Stimulated activated CD4-positive, alpha-beta T cell treated with anti-CD3 and anti-CD28 coated beads, Interleukin-1b, Interleukin-23, amount 100 ng/mL, for 1 hour (primary cell): ENCODE measurements at places on chromosomes 11 and 22.

- no peak for DNase-seq
Observed at GRCh38 chr22:39808081-39808480, 85.5 kb downstream of the ENTHD1 start.

DNA sequence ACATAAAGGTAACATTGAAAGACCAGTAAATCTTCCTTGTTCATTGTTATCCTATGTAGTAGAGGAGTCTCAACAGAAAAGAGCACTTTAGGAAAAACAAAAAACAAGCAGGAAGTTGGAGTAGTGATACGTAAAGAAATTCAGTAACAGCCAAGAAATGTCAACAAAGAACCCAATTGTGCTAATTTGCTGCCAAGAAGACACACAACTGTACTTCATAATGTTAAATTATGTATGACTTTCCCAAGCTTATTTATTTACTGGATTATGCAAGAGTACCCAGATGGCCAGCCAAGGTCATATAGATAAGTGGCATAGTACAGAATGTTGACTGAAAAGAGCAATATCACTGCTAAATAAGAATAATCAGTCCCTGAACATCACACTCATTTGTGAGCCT, 264.7 kb upstream of the CCDC179 start:
- no peak for DNase-seq

GRCh38 chr11:117796872-117797529, at the start of gene DSCAML1:
DSCAML1 (minus strand) TSS chr11:117797216; CDS start chr11:117797079, 137 bp downstream.
- no peak for DNase-seq

- no peak for DNase-seq
Observed at GRCh38 chr11:8327761-8328192, 64.1 kb upstream of the LMO1 start.

- DNase-seq, result no peak
Observed at GRCh38 chr22:20439928-20440575, 2.4 kb upstream of the SCARF2 start.

GRCh38 chr11:114150671-114151070, 91.2 kb downstream of the ZBTB16 start:
- no peak for DNase-seq

DNA sequence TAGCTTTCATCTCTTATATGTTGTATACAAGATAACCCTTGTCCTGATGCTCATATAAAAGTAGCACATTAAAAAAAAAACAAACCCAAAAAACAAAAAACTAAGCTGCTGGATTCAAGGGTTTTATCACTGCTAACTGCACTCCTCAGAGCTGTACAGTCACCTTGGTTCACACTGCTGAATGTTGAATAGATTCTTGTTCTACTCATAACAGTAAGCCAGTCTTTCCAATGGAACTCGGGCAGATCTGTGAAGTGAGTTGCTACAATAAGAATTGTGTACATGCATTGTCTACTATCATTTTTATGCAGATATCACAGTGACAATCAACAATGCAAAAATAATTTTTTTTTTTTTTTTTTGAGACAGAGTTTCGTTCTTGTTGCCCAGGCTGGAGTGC, 4.7 kb downstream of the HARBI1 start:
- DNase-seq, result no peak

GRCh38 chr22:34913826-34914225, 152.1 kb upstream of the ISX start:
- DNase-seq, result no peak

DNA sequence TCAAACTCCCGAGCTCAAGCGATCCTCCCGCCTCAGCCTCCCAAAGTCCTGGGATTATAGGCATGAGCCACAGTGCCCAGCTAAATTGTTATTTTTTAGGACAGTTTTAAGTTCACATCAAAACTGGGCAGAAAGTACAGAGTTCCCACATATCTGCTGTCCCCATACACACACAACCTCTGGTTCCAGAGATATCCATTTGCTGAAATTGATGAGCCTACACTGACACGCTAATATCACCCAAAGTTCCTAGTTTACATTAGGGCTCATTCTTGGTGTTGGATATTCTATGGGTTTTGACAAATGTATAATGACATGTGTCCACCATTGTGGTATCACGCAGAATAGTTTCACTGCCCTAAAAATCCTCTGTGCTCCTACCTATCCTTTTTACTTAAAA, 2.7 kb upstream of the SEC14L4 start:
- DNase-seq, result no peak

GRCh38 chr11:12810568-12810894, 136.3 kb downstream of the TEAD1 start:
- DNase-seq, result no peak
